Activated T-cell treated with anti-CD3 and anti-CD28 coated beads for 1 hour (primary cell): ENCODE measurements at places on chromosomes 5 and 9.

GRCh38 chr9:133477992-133478850, 678 bp downstream of the SLC2A6 start:
- no peak for DNase-seq

- DNase-seq: no peak
These were observed 80.4 kb downstream of the PTCH1 start for GRCh38 chr9:95436416-95436815.

DNA sequence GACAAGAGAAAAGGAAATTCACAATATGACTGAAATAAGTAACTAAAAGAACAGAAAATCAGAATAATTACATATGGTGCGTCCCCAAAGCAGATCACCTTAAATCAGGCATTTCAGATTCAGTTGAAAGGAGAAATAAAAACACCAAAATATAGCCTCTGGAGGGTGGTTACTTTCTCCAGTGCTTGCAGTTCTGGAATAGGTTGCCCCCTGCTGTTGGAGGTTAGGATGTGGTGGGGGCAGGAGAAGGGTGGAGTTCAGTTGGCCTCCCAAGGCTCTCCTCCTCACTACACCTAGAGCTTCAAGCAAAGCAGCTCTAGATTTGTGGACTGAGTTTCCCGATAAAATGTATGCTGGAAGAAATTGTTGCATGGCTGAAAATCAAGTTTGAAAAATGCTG, 338.2 kb upstream of the TLE4 start:
- no peak for DNase-seq

DNA sequence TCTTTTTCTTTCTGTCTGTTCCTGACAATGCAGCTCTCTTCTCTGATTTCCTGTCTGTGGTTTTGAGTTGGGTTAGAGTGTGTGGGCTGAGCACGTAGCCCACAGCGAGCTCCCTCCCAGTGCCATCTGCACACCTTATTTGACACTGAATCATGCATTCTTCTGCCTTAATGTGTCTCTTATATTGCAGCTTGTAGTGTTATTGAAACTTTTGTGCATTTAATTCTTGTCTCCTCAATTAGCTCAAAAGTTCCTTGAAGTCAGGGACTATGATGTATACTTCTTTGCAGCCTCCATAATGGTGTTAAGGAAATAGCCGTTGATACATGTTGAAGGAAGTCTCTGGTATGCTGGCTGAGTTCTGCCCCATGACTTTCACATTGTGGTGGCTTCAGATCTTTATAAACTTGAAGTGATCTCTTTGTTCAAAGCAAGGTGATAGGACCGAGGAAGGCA, 576.2 kb upstream of the CLINT1 start:
- no peak for DNase-seq

- peak; percentile 59 for DNase-seq
These were observed 547 bp downstream of the ANP32B start for GRCh38 chr9:97983589-97984187.
